ENCODE measurements at places on chromosomes 2 and 18.
A peak's percentile ranks its signal among the peaks of the same experiment; 100 is the strongest.

- DNase-seq, result no peak
Measured at GRCh38 chr2:10342245-10342951, 39.7 kb downstream of the HPCAL1 start.

GRCh38 chr18:47397671-47398319 is 146.3 kb upstream of the SKOR2 start:
- no peak for DNase-seq

DNA sequence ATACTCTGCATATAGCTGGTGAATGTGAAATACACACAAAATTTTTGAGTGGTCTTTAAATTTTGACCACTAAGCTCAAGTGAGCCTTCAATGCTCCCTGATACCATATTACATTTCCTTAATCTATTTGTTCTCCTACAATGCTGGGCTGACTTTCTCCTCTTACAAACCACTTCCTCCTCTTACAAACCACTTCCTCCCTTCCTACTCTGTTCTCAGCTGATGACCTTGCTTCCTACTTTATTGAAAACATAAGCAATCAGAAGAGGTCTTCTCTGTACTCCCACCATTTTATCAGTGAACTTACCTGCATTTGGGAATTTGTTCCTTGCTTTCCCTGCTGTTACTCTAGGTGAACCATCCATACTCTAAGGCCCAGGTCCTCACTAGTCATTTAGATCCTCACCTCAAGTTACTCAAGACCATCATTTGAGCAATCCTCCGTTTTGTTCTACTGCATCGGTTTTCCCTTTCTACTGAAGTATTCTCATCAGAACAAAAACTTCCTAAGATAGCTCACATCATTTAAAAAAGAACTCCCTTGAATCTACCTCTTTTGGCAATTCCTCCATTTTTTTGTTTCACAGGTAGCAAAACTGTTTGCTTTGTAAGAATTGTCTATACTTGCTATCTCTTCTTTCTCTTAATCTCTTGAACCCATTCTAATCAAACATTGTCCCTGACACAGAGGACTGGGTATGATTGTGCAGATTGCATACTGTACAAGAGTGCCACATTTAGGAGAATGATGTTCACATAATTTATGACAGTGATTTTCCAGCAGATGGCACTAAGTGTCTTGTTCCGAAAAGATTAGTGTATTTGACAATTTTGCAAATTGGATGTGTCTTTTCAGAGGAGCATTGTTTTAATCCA is 96.5 kb downstream of the EPB41L5 start:
- DNase-seq, result peak; percentile 35

GRCh38 chr2:108125581-108125980 is 114.2 kb upstream of the SULT1C3 start:
- no peak for DNase-seq

DNA sequence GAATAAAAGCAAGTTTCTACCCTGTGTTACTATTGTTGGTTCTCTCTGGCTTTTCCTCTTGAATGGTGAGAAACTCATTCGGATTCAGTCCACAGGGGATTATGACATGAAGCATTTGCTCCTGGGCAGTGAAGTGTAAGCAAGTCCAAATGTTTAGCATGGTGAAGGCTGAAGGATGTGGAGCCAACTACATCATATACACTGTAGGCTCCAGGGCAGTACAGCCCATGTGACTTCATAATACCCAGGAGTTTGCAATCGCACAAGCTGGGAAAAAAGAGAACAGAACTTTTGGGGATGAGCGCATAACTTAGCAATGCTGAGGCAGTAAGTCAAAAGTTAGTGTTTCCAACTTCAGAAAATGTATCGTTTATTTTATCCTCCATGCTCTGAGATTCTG is 695.7 kb upstream of the POU3F3 start:
- DNase-seq, result no peak

DNA sequence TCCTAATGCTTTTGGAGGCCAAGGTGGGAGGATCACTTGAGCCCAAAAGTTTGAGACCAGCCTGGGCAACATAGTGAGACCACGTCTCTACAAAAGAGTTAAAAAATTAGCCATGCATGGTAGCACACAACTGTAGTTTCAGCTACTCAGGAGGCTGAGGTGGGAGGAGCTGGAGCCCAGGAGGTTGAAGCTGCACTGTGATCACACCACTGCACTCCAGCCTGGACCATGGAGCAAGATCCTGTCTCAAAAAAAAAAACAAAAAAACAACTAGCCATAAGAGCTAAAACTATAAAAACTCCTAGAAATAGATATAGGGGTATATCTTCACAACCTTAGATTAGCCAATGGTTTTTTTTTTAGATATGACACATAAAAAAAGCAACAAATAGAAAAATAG is 16.9 kb upstream of the COL6A3 start:
- DNase-seq, result no peak

- no peak for DNase-seq
Measured at GRCh38 chr2:230582851-230583283, 129.8 kb upstream of the CAB39 start.

GRCh38 chr2:234957834-234958135 is 6.0 kb downstream of the SH3BP4 start:
- DNase-seq, result no peak

DNA sequence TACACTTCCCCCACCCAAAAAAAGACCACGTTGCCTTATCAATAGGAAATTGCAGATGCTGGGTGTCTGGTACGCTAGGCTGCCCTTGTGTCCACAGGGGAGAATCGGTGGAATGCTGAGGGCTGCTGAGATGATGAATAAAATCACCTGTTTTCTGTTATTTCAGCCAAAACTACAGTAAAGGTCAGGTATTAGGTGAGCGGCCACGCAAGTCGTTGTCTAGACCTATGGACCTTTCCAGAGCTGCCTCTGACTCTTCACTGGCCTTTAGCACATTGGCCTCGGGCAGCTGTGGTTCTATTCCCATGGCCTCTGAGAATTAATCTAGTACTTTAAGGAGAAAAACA is 89.6 kb downstream of the MTCL1 start:
- no peak for DNase-seq

DNA sequence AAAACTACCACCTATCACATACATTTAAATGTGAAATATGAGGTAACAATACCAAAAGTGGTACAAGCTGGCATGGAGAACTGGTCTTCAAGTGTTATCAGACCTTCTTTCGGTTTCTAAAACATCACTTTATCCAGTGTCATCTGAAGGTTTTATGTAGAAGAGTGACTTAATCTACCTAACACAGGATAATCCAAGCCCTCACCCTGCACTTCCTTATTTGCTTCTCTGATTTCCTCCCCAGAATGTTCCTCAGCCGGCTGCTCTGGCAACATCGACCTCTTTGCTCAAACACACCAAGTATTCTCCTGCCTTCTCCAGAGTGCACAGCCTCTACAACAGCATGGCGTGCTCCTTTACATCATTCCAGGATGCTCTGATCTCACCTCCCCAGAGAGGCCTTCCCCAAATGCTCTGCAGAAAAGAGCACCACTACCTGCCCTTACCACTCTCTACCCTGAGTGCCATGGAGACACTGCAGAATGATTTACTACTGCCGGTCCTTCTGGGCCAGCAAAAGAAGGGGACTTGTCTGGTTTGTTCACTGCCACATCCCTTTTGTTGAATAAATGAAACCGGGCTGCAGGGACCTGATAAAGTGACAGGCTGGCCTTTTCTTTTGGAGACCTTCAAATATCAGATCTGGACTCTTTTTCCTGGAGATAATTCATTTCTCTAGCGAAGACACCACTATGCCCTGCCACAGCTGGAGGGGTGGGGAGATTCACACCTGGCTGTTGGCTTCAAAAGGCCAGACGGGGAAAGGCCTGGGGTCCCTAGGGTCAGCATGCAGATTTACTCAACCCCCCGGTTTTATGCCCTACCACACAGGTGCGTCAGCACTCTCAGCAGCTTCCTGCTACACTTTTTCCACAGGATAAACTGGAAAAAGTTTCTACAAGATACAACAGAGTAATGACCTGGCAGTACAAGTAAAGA is 42.0 kb downstream of the TTR start:
- DNase-seq, result no peak

DNA sequence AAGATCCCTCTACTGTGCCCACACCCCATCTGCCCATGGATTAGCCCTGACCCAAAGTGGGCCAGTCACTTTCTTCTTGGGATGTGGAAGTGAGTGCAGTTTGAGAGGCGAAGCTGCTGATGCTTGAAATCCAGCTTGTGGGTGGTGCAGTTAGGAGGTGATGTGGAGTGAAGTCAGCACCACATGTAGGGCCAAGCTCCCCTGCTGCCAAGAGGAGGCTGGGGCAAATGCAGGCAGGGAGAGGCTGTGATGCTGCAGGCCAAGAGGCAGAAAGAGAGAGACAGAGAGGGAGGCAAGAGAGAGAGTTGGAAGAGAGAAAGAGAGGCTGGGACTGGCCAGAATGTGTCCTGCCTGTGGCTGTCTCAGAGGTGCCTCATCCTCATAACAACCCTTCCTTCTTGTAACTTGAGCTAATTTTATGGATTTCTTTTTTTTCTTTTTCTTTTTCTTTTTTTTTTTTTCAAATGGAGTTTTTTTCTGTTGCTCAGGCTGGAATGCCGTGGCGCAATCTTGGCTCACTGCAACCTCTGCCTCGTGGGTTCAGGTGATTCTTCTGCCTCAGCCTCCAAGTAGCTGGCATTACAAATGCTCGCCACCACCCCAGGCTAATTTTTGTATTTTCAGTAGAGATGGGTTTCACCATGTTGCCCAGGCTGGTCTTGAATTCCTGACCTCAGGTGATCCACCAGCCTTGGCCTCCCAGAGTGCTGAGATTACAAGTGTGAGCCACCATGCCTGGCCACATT is 35.3 kb upstream of the CAB39 start:
- DNase-seq, result no peak

- DNase-seq, result no peak
Measured at GRCh38 chr2:83113953-83114352, 1345.1 kb downstream of the SUCLG1 start.

- no peak for DNase-seq
Measured at GRCh38 chr18:58789876-58790240, 74.8 kb upstream of the ZNF532 start.

- no peak for DNase-seq
Measured at GRCh38 chr2:69385443-69386151, 1.4 kb downstream of the GFPT1 start.

DNA sequence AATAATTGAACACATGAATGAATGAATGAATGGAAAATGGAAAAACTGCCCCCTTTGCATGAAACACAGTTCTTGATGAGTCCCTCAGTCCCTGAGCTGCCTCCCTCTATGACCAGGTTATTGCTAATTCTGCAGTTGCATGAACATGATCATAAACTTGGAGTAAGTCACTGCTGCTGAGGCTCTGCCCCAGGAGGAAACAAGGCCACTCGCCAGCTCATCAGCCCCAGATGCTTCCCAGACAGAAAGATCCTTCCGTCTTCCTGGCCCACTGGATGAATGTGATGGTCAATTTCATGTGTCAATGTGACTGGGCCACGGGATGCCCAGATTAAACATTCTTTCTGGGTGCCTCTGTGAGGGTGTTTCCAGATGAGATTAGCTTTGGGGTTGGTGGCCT is 16.4 kb downstream of the GPR45 start:
- DNase-seq, result peak; percentile 59

- no peak for DNase-seq
Measured at GRCh38 chr18:45686891-45687611, 36.9 kb upstream of the SLC14A1 start.

GRCh38 chr2:168426861-168427260 is 29.2 kb upstream of the CERS6 start:
- DNase-seq, result no peak

DNA sequence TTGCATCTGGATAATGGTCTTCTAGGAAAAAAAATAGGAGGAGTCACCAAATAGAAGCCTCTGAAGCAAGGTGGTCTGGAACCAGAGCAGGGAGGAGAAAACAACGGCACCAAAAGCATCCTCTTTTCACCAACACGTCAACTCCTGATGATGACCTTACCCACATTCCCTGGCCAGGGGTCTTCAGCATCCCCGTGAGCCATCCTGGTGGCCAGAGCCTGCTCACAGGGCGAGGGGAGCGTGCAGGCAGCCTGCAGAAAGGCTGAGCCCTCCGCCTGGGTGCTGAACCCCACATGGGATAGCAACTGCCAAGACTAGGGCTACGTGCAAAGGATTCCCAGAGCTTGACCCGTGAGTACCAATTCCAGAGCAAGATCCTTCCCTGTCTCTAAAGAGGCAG is 191.0 kb downstream of the NDUFA10 start:
- no peak for DNase-seq

GRCh38 chr2:88810017-88810416 is 118.5 kb downstream of the RPIA start:
- DNase-seq, result no peak

DNA sequence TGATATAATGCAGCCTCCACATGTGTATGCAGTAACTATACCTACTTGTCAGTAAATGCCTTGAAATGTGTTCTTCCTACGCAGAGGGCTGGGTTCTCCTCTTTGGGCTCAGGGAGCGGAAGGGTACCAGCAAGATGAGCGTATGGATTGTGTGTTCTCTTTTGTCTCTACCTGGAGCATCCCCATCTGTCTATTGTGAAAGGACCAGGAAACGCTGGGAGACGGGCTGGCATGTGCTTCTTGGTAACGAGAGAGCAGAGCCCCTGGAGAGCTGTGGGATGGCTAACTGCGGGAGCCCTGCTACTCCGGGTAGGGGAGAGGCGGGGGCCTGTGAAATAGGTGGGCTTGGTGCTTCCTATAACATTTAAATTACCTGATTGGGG is 80.9 kb downstream of the BCL2 start:
- DNase-seq, result no peak

DNA sequence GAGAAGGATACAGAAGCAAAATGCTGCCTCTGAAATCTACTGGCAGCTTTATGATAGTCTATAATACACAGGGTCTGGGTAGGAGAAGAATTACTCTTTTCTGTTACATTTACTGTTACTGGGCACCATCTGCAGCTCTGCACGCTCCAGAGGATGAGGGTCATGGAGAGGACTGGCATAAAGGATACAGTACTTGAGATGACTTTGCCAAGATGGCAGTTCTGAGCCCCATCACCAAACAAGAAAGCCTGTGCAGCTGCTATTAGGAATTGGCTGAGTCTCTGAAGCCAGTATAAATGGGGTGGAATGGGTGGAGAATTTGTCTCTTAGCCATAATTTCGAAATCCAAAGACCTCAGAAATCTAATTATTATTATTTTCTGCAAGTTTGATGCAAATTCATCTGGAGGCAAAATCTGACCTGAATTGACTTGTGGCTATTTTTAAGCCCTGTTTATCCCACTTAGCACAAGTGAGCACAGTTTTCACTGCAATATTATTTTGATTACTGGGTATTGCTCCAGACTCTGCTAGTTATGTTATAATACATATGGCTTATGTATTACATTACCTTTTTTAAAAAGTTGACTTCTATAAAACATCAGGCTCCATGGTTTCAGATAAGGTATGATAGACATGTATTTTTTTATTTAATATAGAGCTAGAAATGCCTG is 579.5 kb downstream of the MBD2 start:
- no peak for DNase-seq

DNA sequence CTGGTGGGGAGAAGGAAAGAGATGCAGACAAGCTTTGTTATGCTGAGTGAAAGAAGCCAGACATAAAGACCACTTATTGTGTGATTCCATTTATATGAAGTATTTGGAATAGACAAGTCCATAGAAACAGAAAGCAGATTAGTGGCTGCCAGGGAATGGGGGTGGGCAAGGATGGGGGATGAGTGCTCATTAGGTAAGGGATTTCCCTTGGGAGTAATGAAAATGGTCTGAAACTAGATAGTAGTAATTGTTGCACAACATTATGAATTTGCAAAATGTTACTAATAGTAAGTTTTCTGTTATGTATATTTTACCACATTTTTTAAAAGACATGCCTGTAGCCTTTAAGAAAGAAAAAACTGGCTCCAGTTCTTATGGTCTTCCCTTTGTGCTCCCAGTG is 154.9 kb downstream of the LNPK start:
- no peak for DNase-seq

GRCh38 chr2:181176540-181176939 is 196.1 kb downstream of the UBE2E3 start:
- no peak for DNase-seq

GRCh38 chr2:59779571-59779970 is 773.9 kb downstream of the BCL11A start:
- no peak for DNase-seq
